ENCODE measurements at places on chromosomes 6 and 20. TPM values are rescaled to one million over a fixed set of nuclear protein-coding genes. Genes with fewer than 3 reads are reported as not detected.

HLA-DPB1 gene
- polyA plus RNA-seq: 150 TPM

SOBP gene
- 1.6 TPM for polyA plus RNA-seq

TFAP2A gene
- not detected for polyA plus RNA-seq

TMEM170B gene
- under 0.01 TPM for polyA plus RNA-seq

PRDM13 gene
- polyA plus RNA-seq: not detected

C20orf141 gene
- not detected for polyA plus RNA-seq

GPX5 gene
- not detected for polyA plus RNA-seq

CDYL gene
- 8.6 TPM for polyA plus RNA-seq

LRP11 gene
- not detected for polyA plus RNA-seq

RBPJL gene
- 0.04 TPM for polyA plus RNA-seq

MUCL3 gene
- 1.1 TPM for polyA plus RNA-seq

REPS1 gene
- 21.9 TPM for polyA plus RNA-seq

NMBR gene
- polyA plus RNA-seq: not detected

DNA sequence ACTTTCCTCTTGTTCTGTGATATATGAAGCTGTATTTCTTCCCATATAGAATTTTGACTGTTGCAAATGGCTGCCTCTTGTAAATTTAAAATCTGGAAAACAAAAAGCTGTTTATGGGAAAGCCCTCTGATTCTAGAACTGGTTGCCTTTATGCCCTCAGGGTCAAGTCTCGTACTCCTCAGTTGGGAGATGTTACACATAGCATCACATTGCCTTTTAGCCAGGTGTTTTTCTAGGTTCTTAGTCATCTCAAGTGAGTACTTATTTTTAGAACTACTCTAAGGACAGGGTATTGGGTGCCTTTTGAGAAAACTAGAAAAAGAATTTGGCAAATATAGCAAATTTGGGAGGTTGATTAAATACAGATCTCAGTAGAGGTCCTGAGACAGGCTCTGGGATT is 58.5 kb downstream of the ANKS1A start:
- H3K27me3 ChIP-seq: no peaks in the 10 kb centered on the region
- no peak for DNase-seq
- H3K27ac ChIP-seq: no peak overlapping the region
- H3K4me3 ChIP-seq: no peak overlapping the region
- peaks cover 7% of the 10 kb centered on the region for H3K4me1 ChIP-seq

- H3K27me3 ChIP-seq: no peaks in the 10 kb centered on the region
- no peak for DNase-seq
- no peak overlapping the region for H3K4me3 ChIP-seq
- no peaks in the 10 kb centered on the region for H3K36me3 ChIP-seq
These were observed 31.6 kb upstream of the PRL start for GRCh38 chr6:22328474-22328873.

DNA sequence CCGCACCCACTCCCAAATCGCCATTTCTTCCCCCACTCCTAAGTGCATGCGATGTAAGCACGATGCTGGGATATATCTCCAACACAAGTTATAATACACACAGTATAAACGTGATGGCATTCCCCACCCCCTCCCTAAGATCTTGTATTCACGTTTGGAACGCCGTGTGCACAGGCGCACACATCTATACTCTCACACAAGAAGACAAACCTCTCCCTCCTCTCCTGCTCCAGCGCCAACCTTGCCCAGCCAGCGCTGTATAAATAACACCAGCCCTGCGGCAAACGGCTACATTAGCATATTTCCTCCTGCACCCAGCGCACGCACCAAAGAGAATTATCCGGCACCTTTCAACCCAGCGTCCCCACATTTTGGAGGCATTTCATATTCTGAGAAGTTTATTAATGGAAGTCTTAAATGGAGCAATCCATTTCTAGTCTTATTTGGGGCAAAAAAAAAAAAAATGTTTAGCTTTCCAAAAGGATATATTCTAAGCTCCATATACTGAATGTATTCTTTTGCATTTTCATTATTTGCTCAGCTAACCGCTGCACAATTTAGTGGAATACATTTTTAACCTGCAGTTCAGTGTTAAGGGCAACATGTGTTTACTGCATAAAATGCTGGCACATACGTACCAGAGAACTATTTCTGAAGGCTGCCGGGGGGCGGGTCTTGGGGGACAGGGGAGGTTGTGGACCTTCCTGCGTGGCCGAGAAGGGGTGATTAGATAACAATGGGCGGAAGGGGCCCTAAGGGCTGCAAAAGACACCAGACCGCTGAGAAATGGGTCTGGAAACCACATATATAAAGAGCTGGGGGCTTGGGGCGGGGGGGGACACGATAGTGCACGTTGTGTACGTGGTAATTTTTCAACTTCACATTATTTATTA is 1.1 kb upstream of the SLC22A23 start:
- H3K36me3 ChIP-seq: no peaks in the 10 kb centered on the region
- H3K4me3 ChIP-seq: peak overlapping the region; percentile 65
- H3K4me1 ChIP-seq: no peaks in the 10 kb centered on the region

DNA sequence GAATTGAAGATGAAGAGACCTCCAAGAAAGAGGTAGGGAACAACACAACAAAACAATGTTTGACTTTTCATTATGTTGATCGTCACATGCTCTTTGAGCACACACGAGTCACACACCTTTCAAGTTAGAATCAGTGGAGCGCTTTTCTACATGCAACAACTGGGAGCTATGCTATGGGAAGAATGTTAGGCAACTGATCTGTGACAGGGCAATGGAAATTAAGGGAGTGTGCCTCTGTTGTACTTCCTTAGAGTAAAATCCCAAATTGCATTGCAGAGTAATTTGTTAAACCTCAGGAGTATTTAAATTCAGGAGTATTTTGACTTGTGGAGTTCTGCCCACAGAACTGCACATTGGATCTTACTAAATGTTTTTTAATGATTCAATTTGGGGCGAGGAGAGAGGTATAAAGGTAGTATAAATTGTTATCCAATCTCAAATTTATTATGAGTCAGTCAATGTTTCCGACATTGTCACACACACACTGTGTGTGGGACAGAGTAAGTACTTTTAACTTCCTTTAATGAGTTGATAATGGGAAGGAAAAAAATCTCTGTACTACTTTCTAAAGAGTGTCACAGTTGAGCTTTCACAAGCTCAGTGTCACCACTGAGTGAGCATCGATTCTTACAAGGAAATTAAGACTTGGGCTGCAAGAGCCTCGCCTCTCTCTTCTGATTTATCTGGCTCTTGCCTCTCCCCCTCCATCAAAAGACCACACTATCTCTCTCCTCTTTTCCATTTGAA is 10.7 kb downstream of the GNAS start:
- no peak overlapping the region for H3K4me3 ChIP-seq
- H3K27ac ChIP-seq: no peak overlapping the region
- H3K36me3 ChIP-seq: no peaks in the 10 kb centered on the region

DNA sequence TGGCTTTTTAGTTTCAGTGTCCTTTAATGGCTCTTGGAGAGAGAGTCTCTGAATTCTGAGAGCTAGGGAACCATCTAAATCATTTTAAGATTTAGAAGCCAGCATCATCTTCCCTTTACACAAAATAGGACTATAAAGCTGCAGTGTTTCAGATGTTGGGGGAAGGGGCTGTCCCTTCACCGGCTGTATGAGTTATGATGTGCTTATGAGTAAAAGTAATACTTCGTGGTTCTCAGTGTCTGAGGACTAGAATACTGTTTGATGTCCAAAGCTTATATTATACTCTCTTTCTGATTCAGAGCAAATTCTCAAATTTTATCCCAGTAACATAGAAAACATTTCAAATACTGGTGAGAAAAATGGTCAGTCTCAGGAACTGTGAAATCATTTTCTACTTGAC is 63.5 kb upstream of the FAM8A1 start:
- DNase-seq: no peak
- no peak overlapping the region for H3K27ac ChIP-seq
- H3K4me1 ChIP-seq: no peaks in the 10 kb centered on the region
- H3K36me3 ChIP-seq: no peaks in the 10 kb centered on the region

GRCh38 chr6:135530113-135530512 is 32.6 kb upstream of the AHI1 start:
- H3K27ac ChIP-seq: no peak overlapping the region
- H3K4me3 ChIP-seq: no peak overlapping the region
- no peaks in the 10 kb centered on the region for H3K27me3 ChIP-seq
- no peaks in the 10 kb centered on the region for H3K4me1 ChIP-seq
- no peaks in the 10 kb centered on the region for H3K36me3 ChIP-seq
- no peak for DNase-seq

GRCh38 chr6:84072442-84072997 is 38.9 kb downstream of the MRAP2 start:
- no peaks in the 10 kb centered on the region for H3K27me3 ChIP-seq
- no peak for DNase-seq
- no peak overlapping the region for H3K27ac ChIP-seq
- no peaks in the 10 kb centered on the region for H3K4me1 ChIP-seq
- no peaks in the 10 kb centered on the region for H3K36me3 ChIP-seq

GRCh38 chr20:59042151-59042795 is at the start of gene PRELID3B:
Gene PRELID3B (minus strand): TSS chr20:59042786. CDS start chr20:59042730, 56 bp downstream.
- DNase-seq: peak; percentile 79
- H3K27me3 ChIP-seq: no peaks in the 10 kb centered on the region
- peaks cover 6% of the 10 kb centered on the region for H3K4me1 ChIP-seq

- peaks cover 23% of the 10 kb centered on the region for H3K36me3 ChIP-seq
- H3K4me1 ChIP-seq: no peaks in the 10 kb centered on the region
- DNase-seq: no peak
- no peak overlapping the region for H3K27ac ChIP-seq
- H3K27me3 ChIP-seq: no peaks in the 10 kb centered on the region
These were observed 20.1 kb upstream of the SLC22A1 start for GRCh38 chr6:160101277-160102205.

- H3K4me3 ChIP-seq: no peak overlapping the region
- DNase-seq: no peak
- H3K36me3 ChIP-seq: no peaks in the 10 kb centered on the region
- H3K27me3 ChIP-seq: no peaks in the 10 kb centered on the region
- peaks cover 7% of the 10 kb centered on the region for H3K4me1 ChIP-seq
- H3K27ac ChIP-seq: peak overlapping the region; percentile 41
These were observed 133.2 kb downstream of the SNX5 start for GRCh38 chr20:17835240-17835933.

DNA sequence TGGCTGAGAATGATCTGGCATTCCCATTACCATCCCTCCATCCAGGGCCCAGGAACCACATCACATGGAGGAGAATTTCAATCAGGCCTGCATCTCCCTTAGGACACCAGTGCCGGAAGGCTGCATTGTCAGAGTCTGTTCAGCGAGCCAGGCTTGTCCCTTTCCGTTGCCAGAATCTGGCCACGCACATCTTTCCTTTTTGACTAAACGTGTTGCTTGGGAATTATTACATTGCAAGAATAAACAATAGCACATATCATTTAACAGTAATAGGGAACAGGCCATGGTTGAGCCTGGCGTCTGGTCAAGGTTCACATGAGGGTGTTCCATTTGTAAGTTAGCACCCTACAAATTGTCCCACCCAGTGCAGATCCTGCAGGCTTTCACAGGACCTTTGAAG is 42.8 kb downstream of the SOBP start:
- H3K4me3 ChIP-seq: no peak overlapping the region
- DNase-seq: no peak
- H3K27ac ChIP-seq: no peak overlapping the region
- H3K36me3 ChIP-seq: no peaks in the 10 kb centered on the region

- H3K4me1 ChIP-seq: no peaks in the 10 kb centered on the region
- no peaks in the 10 kb centered on the region for H3K36me3 ChIP-seq
- DNase-seq: peak; percentile 55
- no peak overlapping the region for H3K27ac ChIP-seq
- no peaks in the 10 kb centered on the region for H3K27me3 ChIP-seq
- no peak overlapping the region for H3K4me3 ChIP-seq
These were observed 10.1 kb upstream of the NXT1 start for GRCh38 chr20:23340524-23340923.

- no peak for DNase-seq
- no peaks in the 10 kb centered on the region for H3K27me3 ChIP-seq
These were observed 23.8 kb downstream of the MYT1 start for GRCh38 chr20:64188091-64188490.

- DNase-seq: no peak
- no peak overlapping the region for H3K27ac ChIP-seq
- no peak overlapping the region for H3K4me3 ChIP-seq
- no peaks in the 10 kb centered on the region for H3K27me3 ChIP-seq
These were observed 49.2 kb downstream of the EIF2S2 start for GRCh38 chr20:34062570-34063482.

- no peak overlapping the region for H3K27ac ChIP-seq
- no peak overlapping the region for H3K4me3 ChIP-seq
- H3K27me3 ChIP-seq: no peaks in the 10 kb centered on the region
- no peaks in the 10 kb centered on the region for H3K4me1 ChIP-seq
These were observed 770.8 kb downstream of the EPHA7 start for GRCh38 chr6:92648364-92649086.

DNA sequence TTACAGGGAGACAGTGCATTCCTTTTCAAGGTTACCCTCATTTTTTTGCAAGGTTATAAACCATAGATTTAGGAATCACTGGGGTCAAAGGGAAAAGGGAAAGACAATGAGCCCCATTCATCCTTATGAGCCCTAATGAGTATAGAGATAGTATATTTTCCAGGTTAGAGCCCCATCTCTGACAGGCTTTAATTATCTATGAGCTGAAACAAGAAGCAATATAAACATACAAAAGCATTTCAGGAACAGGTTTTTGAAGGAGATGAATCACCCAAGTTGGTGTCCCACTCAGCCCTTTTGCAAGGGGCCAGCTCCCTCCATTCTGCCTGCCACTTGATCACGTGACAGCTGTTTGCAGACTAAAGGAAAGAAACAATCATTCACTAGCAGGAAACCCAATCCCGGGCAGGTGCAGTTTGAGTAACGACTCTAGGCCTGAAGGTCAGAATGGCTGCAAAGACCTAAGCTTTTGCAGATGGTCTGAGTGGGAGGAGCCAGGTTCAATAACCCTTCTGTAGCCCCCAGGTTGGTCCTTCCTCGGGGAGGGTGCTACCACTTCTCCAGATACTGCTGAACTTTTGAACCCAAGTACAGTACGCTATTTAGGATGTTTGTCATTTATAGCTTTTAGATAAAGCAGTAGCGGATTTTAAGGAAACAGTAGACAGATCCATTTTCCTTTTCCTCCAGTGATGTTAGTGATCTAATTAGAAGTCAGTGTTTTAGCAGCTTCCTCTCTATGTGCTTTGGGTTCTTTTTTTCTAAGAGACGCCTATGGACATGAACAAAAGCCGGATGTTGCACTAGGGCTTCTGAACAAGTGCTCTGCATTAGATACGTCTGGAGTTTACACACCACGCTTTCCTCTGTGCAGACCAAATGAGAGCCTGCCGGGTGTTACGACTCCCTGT is 253.2 kb downstream of the SOX4 start:
- no peak overlapping the region for H3K4me3 ChIP-seq
- H3K4me1 ChIP-seq: peaks cover 10% of the 10 kb centered on the region
- peak; percentile 79 for DNase-seq
- H3K36me3 ChIP-seq: no peaks in the 10 kb centered on the region

DNA sequence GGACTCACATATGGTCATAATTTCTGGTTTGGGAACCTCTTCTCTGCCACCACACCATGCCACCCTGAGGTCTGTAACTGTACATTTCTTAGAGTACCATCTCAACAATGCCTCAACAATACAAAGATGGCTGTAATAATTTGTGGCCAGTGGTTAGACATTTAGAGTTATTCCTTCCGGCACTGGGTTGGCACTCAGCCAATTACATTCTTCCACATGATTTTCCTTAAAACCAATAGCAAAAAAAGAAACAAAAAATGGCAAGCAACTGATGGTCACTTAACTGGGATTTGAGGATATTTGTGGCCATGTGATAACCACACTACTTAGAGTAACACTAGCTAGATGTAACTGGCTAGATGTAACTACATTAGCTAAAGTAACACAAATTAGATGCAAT is 79.9 kb downstream of the SEL1L2 start:
- no peak for DNase-seq
- H3K4me1 ChIP-seq: no peaks in the 10 kb centered on the region
- H3K4me3 ChIP-seq: no peak overlapping the region
- no peak overlapping the region for H3K27ac ChIP-seq
- H3K27me3 ChIP-seq: no peaks in the 10 kb centered on the region

GRCh38 chr6:122198922-122199321 is 200.5 kb upstream of the HSF2 start:
- no peaks in the 10 kb centered on the region for H3K27me3 ChIP-seq
- H3K4me3 ChIP-seq: no peak overlapping the region
- no peaks in the 10 kb centered on the region for H3K36me3 ChIP-seq
